ENCODE measurements at places on chromosomes 12 and 14.

GRCh38 chr12:76784600-76785051 lies 20.7 kb downstream of the ZDHHC17 start:
- DNase-seq, result peak; percentile 72

DNA sequence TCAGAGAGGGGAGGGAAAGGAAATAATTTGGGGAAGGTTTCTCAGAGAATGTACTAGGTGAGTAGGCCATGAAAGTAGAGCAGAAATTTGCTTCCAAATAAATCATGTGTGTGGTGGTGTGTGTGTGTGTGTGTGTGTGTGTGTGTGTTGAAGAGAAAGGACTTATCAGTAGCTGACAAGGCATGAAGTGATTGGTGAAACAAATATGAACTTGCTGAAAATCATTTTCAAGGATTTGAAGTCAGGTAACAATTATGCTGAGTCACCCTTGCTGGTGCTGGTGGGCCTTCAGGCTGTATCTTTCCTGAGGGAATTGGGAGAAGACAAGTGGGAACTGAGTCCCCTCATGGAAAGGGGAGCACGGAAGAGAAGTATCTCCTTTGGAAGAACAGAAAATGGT lies 55.5 kb downstream of the HSD17B6 start:
- DNase-seq, result no peak

DNA sequence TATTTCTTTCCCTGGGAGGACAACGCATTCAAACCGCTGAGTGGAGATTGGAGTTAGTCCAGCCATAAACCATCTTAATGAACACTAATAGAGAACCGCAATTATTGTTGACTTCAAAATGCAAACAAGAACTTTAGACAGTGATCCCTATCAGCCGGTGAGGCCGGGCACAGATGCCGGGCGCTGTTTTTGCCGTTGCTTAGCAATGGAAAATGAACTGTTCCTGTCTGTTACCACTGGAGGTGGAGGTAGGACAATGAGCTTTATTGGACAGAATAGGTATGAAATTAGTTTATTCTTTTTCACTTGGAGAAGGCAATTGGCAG lies 216.8 kb downstream of the TTC8 start:
- no peak for DNase-seq

DNA sequence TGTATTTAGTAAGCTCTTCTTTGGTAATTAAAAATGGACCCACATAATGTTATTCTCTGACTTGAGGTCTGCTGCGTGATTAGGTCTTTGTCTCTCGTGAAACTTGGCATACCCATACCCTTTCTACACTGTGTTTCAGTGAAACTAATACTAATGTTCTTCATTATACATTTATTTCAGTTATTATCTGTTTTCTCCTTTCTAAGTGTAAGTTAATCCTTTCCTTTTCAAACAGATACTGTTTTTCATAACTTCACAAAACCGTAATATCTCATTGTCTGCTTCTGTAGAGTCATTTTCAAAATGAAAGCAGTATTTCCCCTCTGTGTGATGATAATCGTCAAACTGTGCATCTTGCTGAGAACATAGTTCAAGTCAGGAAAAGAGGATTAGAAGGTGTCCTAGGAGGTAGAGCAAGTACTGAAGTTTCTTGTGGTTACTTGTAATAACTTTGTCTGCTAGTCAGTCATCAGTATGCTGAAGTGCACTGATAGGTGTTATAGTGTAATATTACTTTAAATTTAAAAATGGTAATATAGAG lies 15.9 kb downstream of the PYROXD1 start:
- no peak for DNase-seq

DNA sequence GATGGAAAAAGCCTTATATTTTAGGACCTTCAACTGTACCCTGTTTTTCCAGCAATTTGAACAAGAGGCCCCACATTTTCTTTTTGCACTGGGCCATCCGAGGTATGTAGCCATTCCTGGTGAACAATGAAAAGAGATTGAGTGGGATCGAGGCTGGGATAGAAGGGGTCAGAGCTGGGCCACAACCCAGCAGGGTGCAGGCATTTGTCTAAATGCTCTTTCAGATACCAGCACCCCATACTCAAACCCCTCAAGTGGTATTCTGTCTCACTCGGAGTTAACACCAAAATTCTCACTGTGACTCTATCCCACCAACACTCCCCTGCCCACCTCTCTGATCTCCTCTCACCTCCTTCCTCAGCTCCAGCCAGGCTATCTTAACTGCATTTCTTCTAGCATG lies 26.8 kb downstream of the DUSP6 start:
- DNase-seq, result peak; percentile 60

DNA sequence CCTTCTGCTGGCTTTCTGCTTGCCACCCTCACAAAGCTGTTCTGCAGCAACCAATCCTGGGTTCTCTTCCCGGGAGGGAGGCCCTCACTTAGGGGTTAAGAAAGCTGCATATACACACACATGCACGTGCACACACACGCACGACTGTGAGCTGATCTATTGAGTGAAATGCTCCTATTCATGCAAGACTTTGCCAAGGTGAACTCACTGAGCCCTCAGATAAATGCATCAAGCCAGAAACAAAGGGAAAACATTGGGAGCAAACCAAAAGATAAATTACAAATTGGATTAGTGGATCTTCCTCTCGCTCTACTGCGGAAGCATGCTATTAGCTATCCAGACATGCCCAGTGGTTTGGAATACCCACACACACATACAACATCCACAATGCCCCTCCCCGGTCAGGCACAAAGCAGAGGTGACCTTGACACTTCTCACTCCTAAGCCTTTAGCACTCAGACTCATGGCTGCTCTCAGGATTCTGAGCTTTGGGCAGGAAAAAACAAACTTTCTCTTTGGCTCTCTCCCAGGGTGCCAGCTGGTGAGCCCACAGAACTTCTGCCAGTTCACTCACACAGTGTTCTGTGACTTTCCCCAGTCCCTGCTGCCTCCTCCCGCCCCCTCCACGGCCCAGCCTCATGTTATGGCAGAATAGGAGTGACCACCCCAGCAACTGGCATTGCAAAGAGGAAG lies 320.0 kb downstream of the DPF3 start:
- DNase-seq, result no peak

- no peak for DNase-seq
These were observed 19.4 kb upstream of the LIMA1 start for GRCh38 chr12:50302686-50303085.

DNA sequence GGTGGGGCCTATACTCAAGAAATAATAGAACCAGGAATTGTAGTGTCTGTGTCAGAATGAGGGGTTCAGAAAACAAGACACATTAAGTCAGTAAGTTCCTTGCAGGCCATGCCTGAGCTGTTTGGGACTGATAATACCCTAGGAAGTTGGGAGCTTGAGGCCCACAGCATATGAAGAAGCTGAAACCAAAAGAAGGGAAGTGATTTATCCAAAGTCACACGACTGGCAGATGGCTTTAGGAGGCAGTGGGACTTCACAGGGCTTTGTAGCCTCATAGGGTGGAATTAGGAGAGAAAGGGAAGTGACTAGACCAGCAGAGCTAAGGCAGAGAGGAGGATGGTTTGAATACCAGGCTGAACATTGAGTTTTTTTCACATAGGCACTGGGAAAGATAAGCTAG lies 56.6 kb upstream of the SRSF5 start:
- no peak for DNase-seq

GRCh38 chr14:103073367-103073875 lies 10.6 kb upstream of the LBHD2 start:
- no peak for DNase-seq

DNA sequence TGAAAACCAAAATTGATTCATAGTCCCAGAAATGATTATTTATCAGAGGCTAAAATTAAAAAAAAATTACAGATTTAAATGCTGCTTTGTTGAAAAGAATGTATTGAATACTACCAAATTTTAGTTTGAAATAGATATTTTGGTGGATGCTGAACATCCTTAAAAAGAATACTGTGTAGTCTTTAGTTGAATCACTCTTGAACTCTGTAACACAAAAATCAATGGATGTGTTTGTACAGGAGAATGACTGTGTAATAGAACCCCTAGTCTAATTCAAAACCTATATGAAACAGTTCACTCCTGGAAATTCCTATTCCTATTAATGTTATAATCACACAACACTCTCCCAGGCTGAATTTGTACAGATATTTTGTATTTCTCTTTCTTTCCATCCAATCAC lies 1.5 kb upstream of the TSPAN8 start:
- no peak for DNase-seq

- DNase-seq, result no peak
These were observed 260.1 kb downstream of the C12orf75 start for GRCh38 chr12:105590571-105590970.

DNA sequence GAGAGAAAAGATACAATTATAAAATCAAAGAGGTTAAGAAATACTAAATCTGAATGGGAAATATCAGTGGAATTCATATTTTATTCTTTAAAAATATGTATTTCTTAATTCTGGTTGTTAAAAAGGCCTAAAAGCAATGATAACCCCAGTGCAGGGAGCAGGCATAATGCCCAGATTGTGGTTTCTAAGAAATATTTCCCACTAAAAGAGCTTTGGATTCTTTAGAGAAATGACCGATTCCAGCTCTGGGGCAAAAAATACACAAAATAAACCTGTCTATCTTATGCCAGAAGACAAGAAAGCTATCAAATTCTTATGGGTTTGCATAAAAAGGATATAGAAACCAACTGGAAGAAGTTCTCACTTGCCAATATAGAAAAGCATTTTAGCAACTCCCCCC lies 71.6 kb downstream of the PDE6H start:
- no peak for DNase-seq

- DNase-seq, result no peak
These were observed 52.2 kb upstream of the ANP32D start for GRCh38 chr12:48420039-48420775.

GRCh38 chr12:125023065-125023464 lies 29.6 kb downstream of the BRI3BP start:
- no peak for DNase-seq

DNA sequence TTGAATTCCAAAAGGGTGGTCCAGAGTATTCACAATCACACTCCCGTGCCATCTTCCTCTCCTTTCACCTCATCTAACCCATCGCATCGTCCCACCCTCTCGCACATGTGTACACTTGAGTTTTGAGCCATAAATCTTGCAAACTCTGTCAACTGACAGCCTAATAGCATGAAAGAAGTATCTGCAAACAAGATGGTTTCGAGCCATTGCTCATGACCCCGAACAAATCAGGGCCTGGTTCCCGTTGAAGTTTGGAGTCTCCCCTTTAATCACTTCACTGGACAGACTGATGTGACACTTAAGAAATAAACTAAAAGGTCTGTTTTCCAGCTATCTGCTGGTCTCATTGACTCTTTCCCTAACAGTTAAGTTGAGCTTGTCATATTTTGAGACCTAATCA lies 223.6 kb upstream of the SOX5 start:
- DNase-seq, result peak; percentile 53
